ENCODE measurements at places on chromosomes 2 and 18.
A peak's percentile ranks its signal among the peaks of the same experiment; 100 is the strongest.

DNA sequence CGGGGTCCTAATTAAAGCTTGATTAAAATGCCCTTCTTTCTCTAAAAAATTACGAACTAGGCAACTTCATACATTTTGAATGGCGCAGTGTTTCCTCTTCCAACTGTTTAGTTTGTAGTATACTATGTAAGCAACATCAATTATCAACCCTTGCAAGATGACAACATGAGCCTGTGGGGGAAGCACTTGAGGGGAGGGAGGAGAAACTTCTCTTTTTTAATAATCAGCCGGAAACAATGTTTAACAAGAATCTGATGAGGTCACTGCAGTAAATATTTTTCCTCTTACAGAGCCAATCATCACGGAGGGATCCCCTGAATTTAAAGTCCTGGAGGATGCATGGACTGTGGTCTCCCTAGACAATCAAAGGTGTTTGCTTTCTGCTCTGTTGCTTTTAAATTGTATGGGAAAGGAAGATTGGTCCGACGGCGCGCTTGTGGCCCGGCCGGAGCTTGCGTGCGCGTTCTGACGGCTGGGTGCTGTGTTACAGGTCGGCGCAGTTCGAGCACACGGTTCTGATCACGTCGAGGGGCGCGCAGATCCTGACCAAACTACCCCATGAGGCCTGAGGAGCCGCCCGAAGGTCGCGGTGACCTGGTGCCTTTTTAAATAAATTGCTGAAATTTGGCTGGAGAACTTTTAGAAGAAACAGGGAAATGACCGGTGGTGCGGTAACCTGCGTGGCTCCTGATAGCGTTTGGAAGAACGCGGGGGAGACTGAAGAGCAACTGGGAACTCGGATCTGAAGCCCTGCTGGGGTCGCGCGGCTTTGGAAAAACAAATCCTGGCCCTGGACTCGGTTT lies 5.3 kb upstream of the DLX1 start:
- H3K36me3 ChIP-seq, result no peaks in the 10 kb centered on the region
- DNase-seq, result no peak
- H3K27me3 ChIP-seq, result peaks cover 38% of the 10 kb centered on the region
- H3K27ac ChIP-seq, result no peak overlapping the region

- H3K27ac ChIP-seq, result no peak overlapping the region
- no peaks in the 10 kb centered on the region for H3K36me3 ChIP-seq
- DNase-seq, result no peak
- H3K27me3 ChIP-seq, result no peaks in the 10 kb centered on the region
Observed at GRCh38 chr2:102122115-102122514, 20.4 kb upstream of the IL1R1 start.

DNA sequence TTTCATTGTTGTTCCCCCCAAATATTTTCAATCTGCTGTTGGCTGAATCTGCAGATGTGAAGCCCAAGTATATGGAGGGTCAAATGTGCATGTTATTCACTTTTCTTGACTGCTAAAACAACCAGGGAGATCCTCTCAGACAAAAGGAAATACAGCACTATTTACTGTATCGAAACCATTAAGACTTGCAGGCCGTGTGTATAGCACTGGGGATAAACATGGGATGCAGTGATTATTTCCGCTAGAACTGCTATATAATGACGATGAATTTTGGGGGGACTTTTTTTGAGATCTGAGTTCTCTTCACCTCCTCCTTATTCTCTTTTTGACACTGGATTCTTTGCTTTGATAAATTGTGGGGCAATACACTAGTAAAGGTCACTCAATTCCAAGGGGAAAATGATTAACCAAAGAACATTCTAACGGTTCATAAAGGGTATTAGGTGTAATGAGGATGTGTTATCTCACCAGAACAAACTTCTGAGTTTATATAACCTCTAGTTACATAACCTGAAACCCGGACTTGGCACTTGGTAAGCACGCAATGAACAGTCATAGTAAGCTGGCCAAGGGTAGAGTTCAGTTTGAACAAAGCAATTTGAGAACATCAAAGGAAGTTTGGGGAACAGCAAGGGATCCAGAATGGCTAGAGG lies 3.5 kb upstream of the UGT1A1 start:
- peaks cover 46% of the 10 kb centered on the region for H3K4me1 ChIP-seq
- peak; percentile 96 for DNase-seq
- no peaks in the 10 kb centered on the region for H3K36me3 ChIP-seq
- H3K4me3 ChIP-seq, result no peak overlapping the region

DNA sequence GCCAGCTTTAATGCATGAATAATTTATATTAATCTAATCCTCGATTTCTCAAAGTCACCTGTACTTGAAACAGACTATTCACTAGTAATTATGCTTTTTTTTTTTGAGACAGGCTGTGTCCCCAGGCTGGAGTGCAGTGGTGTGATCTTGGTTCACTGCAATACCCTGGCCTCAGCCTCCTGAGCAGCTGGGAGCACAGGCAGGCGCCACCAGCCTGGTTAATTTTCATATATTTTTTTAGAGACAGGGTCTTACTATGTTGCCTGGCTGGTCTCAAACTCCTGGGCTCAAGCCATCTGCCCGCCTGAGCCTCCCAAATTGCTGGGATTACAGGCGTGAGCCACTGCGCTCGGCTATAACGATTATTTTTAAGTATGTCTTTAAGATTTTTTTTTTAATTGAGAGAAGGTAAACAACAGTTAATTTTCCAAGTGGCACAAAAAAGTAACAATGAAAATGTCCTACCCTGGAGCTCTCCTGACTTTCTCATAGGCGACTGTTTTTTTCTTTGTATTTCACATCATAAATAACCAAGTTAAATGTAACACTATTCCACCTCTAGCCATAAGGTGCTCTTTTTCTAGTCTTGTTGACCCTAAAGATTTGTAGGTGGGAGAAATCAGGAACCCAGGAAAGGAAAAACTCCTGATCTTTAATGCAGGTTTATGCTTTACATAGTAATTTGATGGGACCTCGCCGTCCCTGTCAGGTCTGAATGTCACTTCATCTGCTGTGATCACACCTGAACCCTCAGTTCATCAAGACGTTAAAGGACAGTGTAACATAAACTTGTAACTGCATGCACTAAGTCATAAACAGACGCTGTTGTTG lies 1.3 kb upstream of the ANKRD12 start:
- no peak for DNase-seq
- H3K4me1 ChIP-seq, result peaks cover 42% of the 10 kb centered on the region
- no peaks in the 10 kb centered on the region for H3K27me3 ChIP-seq
- H3K4me3 ChIP-seq, result peak overlapping the region; percentile 94
- H3K36me3 ChIP-seq, result peaks cover 2% of the 10 kb centered on the region

DNA sequence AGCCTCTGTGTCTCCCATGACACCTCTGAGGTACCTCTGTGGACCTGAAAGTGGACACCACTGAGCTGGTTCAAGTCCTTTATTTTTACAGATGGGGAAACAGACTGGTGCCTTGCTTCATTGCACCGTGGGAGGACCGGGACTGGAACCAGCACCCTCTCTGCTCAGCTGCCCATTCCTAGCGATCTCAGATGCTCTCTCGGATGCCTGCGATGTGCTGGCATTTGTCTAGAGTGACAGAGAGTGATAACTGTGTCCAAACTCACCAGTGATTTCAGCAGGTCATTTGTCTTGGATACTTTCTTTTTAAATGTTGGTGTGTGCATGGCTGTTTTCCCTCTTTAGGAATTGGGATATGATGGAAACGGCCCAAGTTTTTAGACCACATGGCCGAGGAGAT lies 30.1 kb upstream of the LYPD6B start:
- H3K4me1 ChIP-seq, result no peaks in the 10 kb centered on the region
- no peaks in the 10 kb centered on the region for H3K36me3 ChIP-seq
- H3K4me3 ChIP-seq, result no peak overlapping the region
- no peak for DNase-seq

- no peaks in the 10 kb centered on the region for H3K4me1 ChIP-seq
- no peaks in the 10 kb centered on the region for H3K27me3 ChIP-seq
- H3K36me3 ChIP-seq, result no peaks in the 10 kb centered on the region
- no peak for DNase-seq
- no peak overlapping the region for H3K27ac ChIP-seq
Observed at GRCh38 chr2:133456156-133456555, 112.1 kb downstream of the NCKAP5 start.

DNA sequence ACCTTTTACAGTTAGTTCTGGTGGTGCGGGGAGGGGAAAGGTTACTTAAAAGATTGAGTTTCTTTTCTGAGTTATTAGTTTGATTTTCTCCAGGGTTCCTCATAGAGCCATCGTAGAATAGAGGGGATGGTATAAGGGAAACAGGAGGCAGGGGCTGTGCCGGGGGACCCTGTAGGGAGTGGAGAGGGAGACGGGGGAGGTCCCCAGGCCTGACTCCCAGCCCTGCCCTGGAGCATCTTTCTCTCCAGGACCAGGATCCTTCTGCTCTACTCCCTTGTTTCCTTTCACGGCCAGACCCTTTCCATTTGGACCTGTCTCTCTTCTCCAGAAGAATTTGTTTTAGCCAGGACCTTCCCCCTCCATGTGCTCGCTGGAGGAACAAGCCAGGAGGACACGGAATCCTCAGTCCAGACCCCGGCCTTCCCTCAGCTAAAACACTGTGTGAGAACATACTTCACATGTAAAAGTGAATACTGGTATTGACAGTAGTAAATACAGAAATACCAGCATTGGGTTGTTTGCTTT lies 35.4 kb downstream of the DGKD start:
- no peak overlapping the region for H3K27ac ChIP-seq
- H3K36me3 ChIP-seq, result peaks cover 4% of the 10 kb centered on the region
- H3K27me3 ChIP-seq, result no peaks in the 10 kb centered on the region
- peaks cover 54% of the 10 kb centered on the region for H3K4me1 ChIP-seq
- H3K4me3 ChIP-seq, result no peak overlapping the region

DNA sequence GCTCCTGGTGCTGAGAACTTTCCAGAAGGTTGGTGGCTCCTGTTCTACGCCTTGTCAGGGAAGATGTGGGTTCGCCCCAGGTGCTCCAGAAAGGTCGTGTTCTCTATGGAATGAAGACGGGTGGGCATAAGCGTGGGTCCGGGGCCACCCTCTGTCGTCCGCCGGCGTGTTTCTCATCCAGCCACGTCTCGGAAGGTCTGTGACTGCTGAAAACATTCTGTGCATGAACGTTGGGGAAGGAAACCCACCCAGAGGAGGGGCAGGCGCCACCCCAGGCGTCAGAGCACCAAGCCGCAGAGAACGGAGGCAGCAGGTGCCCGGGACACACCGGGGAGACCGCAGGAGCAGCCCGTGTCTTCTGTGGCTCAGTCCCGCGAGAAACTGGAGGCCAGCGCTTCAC lies 118.2 kb downstream of the RTP5 start:
- H3K4me3 ChIP-seq, result no peak overlapping the region
- DNase-seq, result no peak
- H3K36me3 ChIP-seq, result no peaks in the 10 kb centered on the region

- peaks cover 8% of the 10 kb centered on the region for H3K27me3 ChIP-seq
- H3K4me3 ChIP-seq, result no peak overlapping the region
- H3K36me3 ChIP-seq, result no peaks in the 10 kb centered on the region
- DNase-seq, result no peak
Observed at GRCh38 chr2:234074751-234075517, 24.4 kb downstream of the SPP2 start.

- H3K4me1 ChIP-seq, result peaks cover 7% of the 10 kb centered on the region
- H3K36me3 ChIP-seq, result no peaks in the 10 kb centered on the region
- no peak overlapping the region for H3K27ac ChIP-seq
- no peak for DNase-seq
Observed at GRCh38 chr2:1550658-1551316, 137.5 kb downstream of the TPO start.

GRCh38 chr18:42758852-42759251 lies 356.6 kb downstream of the RIT2 start:
- no peaks in the 10 kb centered on the region for H3K4me1 ChIP-seq
- no peak overlapping the region for H3K27ac ChIP-seq
- DNase-seq, result no peak
- H3K27me3 ChIP-seq, result no peaks in the 10 kb centered on the region

DNA sequence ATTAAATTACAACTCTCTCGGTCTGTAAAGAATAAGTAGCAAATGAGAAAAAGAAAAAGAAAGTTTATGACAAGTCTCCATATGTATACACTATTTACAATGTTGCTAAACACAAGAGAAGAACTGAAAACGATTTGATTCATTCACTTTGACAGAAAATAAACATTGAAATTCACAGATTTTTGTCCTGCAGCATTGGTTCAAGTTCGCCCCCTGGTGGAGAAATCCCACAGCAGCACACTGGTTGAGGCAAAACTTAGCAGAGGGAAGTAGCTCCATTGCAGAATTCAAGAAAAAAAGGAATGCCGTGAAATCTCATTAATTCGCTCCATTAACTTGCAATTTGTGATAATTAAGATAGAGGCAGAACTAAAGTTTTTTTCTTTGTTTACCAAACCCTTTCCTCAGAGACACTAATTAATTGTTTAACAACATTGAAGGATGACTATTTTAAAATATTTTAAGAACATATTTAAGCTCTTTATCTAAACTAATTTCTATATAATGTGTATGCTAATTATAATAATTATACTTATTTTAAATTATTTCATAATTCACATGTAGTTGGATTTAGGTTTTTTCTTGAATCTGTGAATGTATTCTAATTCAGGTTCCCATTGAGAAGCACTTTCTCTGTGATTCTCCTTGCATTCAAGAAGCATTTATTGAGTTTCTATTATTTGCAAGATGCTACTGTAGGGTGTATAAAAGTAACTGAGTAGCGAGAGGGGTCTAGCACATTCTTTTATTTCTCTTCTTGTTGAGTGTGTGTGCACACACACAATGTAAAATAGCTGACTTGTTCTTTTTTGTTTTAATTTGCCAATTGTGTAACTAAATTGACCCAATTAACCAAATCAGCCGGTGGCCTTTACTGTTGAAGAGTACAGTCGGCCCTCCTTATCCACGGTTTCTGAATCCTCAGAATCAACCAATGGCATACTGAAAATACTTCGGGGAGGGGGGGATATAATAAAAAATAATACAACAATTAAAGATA lies 74.1 kb downstream of the COL4A3 start:
- no peak overlapping the region for H3K4me3 ChIP-seq
- 0 out of 3 replicates have a peak, but pooled peaks cover 1% of the 10 kb centered on the region for H3K27me3 ChIP-seq
- no peak overlapping the region for H3K27ac ChIP-seq
- no peaks in the 10 kb centered on the region for H3K36me3 ChIP-seq

GRCh38 chr2:178059111-178059510 lies 13.5 kb downstream of the PDE11A start:
- no peak for DNase-seq
- H3K4me3 ChIP-seq, result no peak overlapping the region
- no peaks in the 10 kb centered on the region for H3K36me3 ChIP-seq
- no peaks in the 10 kb centered on the region for H3K4me1 ChIP-seq
- no peaks in the 10 kb centered on the region for H3K27me3 ChIP-seq

GRCh38 chr18:66826211-66826610 lies 222.3 kb upstream of the CDH19 start:
- H3K4me3 ChIP-seq, result no peak overlapping the region
- H3K27me3 ChIP-seq, result no peaks in the 10 kb centered on the region

- H3K4me3 ChIP-seq, result no peak overlapping the region
- no peak overlapping the region for H3K27ac ChIP-seq
- H3K36me3 ChIP-seq, result no peaks in the 10 kb centered on the region
Observed at GRCh38 chr2:393711-394696, 106.1 kb upstream of the ALKAL2 start.

- H3K27ac ChIP-seq, result no peak overlapping the region
- no peaks in the 10 kb centered on the region for H3K27me3 ChIP-seq
- H3K4me1 ChIP-seq, result peaks cover 20% of the 10 kb centered on the region
- H3K4me3 ChIP-seq, result no peak overlapping the region
- no peak for DNase-seq
- H3K36me3 ChIP-seq, result no peaks in the 10 kb centered on the region
Observed at GRCh38 chr2:227881866-227882517, 10.6 kb downstream of the DAW1 start.

All from HepG2 (cell line).